ENCODE measurements at places on chromosomes 5 and 9.

GRCh38 chr9:133202145-133202513 is 6.9 kb downstream of the OBP2B start:
- no peak for DNase-seq

- DNase-seq = peak; percentile 76
Observed at GRCh38 chr5:160269017-160269416, 39.7 kb downstream of the FABP6 start.

- no peak for DNase-seq
Observed at GRCh38 chr5:122690266-122690665, 84.6 kb upstream of the SNX2 start.

DNA sequence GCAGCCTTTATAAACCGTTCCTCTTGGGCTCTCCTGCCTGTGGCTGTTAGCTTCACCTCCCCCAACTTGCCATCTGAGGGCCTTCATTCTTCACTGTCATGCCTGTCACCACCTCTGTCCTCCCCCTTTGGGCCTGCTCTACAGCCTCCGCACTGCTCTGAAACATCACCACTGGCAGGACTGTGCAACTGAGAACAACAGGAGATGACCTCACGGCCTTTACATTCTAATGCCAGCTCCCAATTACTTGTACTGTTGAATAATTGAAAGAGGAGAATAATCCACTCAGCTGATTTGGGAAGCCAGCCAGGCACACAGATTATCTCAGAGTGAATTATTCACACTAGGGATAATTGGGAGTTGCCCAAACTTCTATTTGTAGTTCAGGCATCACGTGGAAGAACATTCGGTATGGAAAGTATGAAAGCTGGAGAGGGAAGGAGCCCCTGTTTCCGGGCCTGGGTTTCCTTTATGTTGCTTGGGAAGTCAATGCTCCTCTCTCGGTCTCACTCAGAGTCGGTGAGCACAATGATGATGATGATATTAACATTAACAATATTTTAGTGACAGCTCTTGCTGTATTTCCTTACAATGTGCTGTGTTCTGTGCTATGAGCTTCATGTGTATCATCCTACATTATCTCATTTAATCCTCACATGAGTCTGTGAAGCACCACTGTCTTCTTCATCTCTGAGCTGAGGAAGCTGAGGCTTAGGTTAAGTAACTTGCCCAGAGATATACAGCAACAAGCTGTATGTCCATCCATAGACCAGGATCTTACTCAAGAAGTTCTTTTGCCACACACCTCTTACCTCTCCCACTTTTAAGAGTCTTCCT is 99.3 kb upstream of the LRRTM2 start:
- no peak for DNase-seq

DNA sequence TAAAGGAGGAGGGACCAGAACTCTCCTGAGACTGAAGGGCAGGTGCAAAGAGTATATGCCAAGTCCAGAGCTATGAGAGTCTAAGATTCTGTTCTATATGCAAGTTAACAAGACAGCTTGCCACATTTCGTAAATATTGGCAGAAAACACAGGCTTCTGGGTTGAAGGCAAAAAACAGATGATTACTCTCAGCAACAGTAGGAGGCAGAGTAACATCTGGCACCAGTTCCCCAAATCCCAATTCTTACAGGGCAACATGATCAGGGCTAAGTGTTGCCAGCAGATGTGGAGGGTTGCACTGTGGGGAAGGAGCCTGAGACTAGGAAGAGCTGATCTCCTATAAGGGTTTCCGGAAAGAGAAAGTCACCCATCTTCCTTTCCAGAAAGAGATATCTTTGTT is 179.4 kb downstream of the PJA2 start:
- no peak for DNase-seq

- no peak for DNase-seq
Observed at GRCh38 chr5:73774924-73775323, 148.9 kb downstream of the ARHGEF28 start.

DNA sequence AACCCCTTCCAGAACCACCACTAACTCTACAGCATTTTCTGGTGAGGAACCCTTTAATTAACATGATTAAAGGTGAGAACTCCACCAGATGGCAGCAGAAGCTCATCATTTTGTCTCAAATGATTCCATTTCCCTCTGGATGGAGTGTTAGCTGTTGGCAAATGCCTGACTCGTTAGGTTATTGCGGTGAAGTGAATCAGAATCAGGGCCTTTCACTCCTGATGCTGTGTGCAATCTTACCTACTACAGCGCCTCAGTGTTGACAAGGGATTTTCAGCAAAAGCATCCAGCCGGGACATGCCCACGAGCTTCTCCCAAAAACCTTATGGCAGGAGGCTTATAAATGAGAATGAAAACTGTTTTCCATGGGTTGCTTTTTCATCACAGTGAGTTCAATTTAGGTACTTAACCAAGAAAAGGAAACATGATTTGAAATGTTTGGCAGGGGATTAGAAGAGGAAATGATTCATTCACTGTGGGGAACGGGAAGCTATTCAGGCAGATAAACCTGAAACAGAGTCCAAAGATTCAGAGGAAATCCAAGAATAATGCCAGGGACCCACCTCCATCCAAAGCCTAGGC is 48.0 kb upstream of the CAST start:
- DNase-seq = peak; percentile 45

DNA sequence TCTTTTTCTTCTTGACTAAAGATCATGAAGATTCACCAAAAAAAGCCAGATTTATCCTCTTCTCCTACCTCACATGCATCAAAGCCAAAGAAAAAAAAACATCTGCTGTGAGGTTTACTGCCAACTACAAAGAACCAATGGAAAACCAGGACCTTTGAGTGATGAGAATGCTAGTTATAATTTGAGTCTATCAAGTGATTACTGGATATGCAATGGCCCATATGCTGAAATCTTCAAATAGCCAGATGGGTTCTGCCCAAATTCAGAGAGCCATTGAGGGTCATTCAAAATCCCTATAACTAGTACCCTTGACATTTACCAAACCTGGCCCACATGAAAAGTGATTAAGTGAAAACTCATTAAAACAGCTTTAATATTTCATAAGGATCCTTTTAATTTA is 78.4 kb upstream of the ACO1 start:
- DNase-seq = no peak

GRCh38 chr9:21810881-21811280 is 8.4 kb downstream of the MTAP start:
- no peak for DNase-seq

GRCh38 chr9:133117271-133118178 is 3.5 kb downstream of the RALGDS start:
- DNase-seq = no peak

- peak; percentile 82 for DNase-seq
Observed at GRCh38 chr9:68981789-68982188, 32.1 kb downstream of the PRKACG start.

DNA sequence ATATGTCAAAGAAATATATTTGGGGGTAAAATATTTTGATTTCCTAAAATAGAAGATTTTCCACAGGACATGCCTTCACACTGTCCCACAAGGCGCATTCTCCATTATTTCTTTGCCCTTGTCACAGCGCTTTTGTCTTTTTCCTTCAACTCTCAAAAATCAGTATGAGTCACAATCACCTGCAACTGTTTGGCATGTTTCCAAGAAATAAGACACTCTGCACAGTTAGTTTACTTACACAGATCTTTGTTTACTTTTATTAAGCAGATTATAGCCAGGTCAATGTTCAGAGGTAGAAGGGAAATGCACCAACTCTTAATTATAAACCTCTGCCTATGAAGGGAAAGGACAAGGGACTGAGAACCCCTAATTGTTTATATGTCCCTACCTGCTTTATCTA is 9.5 kb downstream of the CEMIP2 start:
- DNase-seq = no peak

GRCh38 chr9:113529336-113530009 is 65.9 kb downstream of the RGS3 start:
- DNase-seq = no peak

DNA sequence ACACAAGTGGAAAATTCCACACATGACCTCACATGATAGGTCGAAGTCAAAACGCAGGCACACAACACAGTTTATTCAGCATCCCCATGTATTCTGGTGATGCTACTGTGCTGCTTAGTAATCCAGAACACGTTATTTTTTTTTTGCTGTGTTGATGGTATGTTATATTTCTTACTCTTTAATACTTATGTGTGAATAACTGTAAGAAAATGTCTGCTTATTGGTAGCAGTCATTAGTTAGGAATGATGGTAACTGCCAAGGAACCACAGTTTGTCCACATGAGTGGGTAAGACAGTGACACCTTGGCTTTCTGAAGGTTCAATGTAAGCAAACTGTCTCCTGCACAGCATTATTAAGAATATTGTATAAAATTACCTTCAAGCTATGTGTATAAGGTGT is 107.7 kb upstream of the DAPK1 start:
- no peak for DNase-seq

GRCh38 chr5:156120777-156121176 is 206.2 kb upstream of the SGCD start:
- no peak for DNase-seq

DNA sequence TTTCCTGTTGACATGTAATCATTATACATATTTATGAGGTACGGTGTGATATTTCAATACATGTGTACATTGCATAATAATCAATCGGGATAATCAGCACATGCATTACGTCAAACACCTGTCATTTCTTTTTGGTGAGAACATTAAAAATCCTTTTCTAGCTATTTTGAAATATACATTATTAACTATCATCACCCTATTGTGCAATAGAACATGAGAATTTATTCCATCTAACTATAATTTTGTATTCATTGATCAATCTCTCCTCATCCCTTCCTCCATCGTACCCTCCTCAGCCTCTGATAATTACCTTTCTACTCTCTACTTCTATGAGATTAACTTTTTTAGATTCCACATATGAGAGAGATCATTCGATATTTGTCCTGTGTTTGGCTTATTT is 170.9 kb upstream of the GHR start:
- DNase-seq = no peak

DNA sequence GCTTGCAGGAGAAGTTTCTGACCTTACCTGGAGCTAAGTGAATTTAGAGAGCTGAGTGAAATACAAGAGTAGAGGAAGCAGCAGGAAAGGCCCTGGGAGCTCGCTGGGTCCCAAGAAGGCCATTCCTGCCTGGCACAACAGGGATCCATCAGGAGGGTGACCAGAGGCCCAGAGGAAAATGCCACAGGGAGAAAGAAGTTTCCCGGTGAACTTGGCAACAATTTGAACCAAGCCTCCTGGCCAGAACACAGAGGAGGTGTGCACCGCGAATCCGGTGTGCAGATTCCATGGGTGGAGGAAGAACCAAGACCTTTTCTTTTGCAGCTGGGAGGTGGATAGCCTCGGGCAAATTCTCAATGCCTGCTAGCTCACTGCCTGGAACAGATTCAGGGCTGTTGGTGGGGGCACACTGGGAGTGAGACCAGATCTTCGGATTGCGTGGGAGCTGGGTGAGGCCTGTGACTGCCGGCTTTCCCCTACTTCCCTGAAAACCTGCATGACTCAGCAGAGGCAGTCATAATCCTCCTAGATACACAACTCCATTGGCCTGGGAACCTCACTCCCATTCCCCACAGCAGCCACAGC is 1850.9 kb upstream of the NUDT12 start:
- no peak for DNase-seq

- DNase-seq = no peak
Observed at GRCh38 chr9:101326501-101326900, 58.3 kb downstream of the BAAT start.

- no peak for DNase-seq
Observed at GRCh38 chr5:161105525-161105924, 253.5 kb upstream of the ATP10B start.

DNA sequence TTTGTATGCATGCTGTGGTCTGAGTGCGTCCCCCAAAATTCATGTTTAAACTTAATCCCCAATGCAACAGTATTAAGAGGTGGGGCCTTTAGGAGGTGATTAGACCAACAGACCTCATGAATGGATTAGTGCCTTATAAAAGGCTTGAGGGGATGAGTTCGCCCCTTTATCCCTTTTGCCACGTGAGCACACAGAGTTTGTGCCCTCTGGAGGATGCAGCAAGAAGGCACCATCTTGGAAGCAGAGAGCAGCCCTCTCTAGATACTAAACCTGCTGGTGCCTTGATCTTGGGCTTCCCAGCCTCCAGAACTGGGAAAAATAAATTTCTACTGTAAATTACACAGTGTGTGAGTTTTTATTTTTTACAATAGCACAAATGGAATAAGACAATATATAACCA is 177.1 kb upstream of the SPRY4 start:
- no peak for DNase-seq

GRCh38 chr9:137030538-137031527 is 1.1 kb downstream of the FUT7 start:
- peak; percentile 34 for DNase-seq

- DNase-seq = no peak
Observed at GRCh38 chr9:138103111-138103848, 225.7 kb downstream of the CACNA1B start.

GRCh38 chr9:132757016-132757415 is 86.8 kb downstream of the GTF3C4 start:
- DNase-seq = no peak

GRCh38 chr9:130555968-130556367 is 23.4 kb upstream of the FUBP3 start:
- no peak for DNase-seq

DNA sequence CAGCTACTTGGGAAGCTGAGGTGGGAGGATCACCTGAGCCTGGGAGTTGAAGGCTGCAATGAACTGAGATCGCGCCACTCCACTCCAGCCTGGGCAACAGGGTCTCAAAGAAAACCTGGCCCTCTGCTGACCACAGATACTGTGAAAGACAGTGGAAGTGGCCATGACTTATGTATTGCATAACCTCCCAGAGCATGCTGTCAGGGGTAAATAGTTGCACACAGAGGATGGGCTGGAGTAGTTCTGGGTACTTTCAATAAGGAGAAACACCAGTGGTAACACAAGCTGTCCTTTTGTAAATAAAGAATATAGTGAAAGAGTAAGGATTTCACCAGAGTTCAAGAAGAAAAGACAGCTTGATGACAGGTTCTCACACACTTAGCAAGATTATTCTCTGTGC is 1.8 kb downstream of the ACER2 start:
- DNase-seq = no peak
